ENCODE measurements at places on chromosomes 4 and X.
A peak's percentile ranks its signal among the peaks of the same experiment; 100 is the strongest.

DNA sequence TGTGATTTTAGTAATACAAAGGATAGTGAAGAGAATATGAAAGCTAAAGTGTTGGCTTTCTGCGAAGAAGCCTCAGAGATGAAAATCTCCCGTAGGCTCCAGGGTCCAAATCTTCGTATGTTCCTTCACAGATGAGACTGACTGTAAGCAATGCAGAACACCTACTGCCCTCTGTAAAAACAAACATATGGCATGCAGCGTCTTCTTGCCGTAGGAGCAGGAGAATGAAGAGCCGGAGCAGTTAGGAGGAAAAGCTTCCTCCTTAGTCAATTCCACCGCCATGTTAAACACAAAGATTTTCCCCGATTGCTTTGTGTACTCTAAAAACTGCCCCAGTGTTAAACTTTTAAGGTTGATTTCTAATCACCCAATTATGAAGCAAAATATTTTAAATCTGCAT is 22.5 kb downstream of the RWDD4 start:
- DNase-seq: no peak

DNA sequence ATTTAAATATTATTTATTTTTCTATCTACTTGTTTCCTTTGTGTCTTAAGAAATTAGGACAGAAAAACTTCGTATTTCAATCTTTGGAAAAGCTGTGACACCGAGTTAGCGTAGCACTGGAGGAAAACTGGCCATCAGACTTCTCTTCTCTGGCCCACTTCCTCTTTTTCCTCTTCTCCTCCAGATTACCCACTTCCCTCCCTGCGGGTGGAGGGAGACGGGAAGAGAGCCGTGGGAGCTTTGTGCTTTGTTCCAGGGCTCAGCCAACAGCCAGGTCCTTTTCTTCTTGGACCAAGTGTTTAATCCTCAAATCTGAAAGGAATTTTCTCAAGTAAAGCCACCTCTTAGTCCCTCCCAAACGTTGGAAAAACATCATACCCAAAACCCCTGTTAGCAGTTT is 29.7 kb downstream of the OFD1 start:
- no peak for DNase-seq

DNA sequence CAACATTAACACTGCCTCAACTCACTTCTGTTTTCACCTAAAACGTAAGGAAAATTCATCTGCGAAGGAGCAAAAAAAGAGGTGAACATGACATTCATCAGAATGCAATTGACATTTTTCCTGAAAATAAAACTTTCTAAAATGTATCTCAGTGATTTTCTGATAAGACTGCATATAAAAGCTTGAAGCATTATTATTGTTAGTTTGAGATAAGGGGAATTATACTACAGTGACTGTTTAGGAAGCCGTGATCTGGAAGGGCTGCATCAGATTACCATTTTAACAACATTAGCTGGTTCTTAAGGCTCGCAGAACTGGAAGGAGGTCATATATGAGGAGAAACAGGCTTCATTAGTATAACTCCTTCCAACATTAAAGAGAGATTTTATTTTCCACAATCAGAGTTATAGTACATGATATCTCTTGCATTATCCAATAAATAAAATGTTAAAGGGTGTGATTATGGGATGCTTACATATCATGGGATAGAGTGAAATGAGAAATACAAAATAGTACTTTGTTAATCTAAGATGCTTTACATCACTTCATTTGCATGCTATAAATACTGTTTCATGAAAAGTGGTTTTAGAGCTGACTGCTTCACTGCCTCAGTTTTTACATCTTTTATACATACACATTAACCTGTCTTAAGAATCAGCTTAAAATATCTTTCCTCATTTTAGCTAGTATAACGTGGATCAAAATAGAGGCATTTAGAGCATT is 1820.1 kb upstream of the TENM3 start:
- no peak for DNase-seq

DNA sequence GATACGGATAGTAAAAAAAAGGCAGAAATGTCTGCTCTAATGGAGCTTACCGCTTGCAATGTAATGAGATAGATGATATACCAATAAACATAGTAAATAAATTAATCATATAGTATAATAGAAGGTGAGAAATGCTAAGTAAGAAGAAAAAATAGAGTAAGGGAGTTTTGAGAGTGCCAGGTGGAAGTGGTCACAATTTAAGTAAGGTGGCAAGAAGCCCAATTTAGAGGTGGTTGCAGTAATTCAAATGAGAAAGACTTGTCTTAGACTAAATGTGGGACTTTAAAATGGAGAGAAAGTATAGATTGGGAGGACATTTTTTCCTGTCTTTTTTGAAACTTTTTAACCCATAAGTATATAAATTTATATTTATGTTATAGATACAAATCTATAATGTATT is 26.0 kb downstream of the TBC1D19 start:
- DNase-seq: no peak

GRCh38 chrX:154724993-154725756 is 25.7 kb downstream of the GAB3 start:
- DNase-seq: no peak

- no peak for DNase-seq
Measured at GRCh38 chr4:174996079-174996478, 77.9 kb downstream of the ADAM29 start.

DNA sequence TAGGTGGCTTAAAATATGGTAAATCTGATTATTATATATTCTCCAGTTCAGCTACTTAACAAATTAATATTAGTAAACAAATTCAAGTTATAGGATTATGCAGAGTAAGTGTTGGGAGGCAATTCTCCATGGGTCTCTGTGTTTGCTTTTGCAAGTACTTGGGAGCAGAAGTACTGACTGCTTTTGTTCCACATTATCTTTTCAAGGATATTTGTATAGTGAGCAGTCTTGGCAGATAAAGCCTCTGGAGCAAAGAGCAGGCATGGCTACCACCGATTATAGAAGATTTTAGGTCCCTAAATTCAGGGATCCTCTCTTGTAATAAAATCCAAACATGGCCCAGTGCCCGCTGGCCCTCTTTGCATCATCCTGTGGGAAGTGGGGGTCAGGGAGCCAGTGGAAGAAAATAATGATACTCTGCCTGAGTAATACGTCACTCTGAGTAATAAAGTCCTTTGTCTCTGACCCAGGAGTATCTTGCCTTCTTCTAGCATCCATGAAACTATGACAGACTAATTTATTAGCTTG is 23.2 kb downstream of the NDNF start:
- no peak for DNase-seq

DNA sequence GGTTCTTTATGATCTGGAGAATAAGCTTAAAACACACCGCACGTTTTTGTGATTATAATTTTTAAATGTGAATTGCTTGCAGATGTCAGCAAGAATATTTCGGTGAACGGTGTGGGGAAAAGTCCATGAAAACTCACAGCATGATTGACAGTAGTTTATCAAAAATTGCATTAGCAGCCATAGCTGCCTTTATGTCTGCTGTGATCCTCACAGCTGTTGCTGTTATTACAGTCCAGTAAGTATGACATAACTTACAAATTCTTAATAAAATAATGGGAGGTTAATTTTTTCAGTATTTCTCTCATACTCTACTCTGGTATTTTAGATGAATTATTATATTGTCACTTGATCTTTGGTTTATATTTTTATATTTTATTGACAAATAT is 5.4 kb downstream of the AREG start:
- no peak for DNase-seq

DNA sequence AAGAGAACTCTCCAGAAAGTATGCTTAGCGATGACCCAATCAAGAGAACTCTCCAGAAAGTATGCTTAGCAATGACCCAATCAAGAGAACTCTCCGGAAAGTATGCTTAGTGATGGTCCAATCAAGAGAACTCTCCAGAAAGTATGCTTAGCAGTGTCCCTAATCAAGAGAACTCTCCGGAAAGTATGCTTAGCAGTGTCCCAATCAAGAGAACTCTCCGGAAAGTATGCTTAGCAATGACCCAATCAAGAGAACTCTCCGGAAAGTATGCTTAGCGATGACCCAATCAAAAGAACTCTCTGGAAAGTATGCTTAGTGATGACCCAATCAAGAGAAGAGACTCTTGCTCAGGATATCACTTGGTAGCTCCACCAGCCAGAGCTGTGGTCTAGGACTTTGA is 92.5 kb downstream of the AFAP1 start:
- DNase-seq: no peak

DNA sequence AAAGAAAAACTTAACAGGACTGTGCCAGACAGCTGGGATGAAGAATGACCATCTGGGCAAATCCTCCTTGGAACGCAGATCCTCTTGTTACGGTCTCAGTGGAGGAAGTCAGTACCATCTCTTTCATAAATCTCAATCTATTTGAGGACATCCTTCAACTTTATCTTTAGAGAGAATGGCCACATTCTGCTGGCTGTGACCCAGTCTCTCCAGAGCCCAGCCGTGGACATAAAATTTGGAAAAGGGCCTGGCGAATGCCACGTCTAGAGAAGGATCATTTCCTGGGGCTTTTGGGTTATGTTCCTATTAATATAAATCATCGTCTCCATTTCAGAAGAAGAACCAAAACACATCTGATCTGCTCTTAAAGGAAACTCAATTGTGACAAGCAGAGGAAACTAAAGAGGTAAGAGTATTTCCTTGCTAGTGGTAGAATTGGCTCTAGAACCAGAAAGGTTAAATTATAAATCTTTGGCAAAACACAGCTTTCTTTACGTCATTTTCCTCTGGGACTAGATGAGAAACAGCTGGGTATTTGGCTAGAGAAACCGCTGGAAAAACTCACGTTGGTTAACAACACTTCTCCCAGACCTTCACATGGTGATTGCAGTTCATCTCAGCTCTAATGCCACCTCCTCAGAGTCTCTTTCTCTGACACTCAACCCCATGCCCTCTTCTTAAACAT is 164.7 kb downstream of the CHIC2 start:
- DNase-seq: peak; percentile 76

DNA sequence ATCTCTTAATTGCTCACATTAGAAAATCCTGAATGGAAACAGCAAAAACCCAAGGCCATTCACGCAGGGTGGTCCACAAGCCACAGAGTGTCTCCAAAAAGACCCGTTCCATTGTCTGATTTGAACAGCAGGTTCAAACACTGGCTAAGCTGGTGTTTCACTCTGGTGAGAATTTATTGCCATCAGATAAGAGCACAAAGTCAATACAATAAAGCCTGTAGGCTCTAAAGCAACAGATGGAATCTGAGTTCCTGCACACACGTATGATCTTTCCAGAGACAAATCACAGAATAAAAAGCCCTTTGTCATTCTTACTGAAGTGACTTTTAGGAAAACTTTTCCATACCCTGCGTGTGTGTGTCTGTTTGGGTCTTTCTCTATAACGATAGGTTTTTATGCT is 5.1 kb upstream of the SFRP2 start:
- no peak for DNase-seq

DNA sequence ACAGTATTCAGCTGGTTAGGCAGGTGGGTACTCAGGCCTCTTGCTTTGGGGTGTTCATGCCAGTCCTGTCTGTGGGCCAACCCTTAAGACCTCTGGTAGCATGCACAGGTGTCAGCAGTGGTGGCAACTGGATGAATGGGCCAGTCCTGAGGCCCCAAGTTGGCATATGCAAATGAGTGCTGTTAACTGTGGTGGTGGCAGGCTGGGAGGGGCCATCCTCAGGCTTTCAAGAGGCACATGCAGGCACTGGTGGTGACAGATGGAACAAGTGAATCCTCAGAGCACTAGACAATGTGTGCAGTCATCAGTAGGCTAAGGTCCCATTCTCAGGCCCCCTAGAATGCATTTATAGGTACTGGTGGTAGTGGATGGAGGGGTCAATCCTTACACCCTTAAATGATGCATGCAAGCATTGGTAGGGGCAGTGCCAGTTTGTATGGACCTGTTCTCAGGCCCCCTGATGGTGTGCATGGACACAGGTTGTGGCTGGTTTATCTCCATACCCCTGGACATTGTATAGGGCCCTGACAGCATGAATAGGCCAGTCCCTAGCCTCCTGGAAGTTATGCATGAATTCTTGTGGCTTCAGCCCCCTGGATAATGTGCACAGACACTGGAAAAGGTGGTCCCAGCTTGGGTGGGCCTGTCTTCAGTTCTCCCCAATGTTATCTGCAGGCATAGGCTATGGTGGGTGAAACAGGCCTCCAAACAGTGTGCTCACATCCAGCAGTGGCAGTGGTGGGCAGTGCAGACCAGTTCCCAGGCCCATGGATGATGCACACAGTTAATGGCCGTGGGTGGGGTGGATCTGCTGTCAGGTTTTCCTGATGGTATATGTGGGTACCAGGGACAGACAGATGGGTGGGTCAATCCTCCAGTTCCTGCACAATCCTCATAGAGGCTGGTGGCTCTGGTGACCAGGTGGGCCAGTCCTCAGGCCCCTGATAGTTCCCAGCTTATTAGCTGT is 24.7 kb downstream of the TECRL start:
- no peak for DNase-seq

DNA sequence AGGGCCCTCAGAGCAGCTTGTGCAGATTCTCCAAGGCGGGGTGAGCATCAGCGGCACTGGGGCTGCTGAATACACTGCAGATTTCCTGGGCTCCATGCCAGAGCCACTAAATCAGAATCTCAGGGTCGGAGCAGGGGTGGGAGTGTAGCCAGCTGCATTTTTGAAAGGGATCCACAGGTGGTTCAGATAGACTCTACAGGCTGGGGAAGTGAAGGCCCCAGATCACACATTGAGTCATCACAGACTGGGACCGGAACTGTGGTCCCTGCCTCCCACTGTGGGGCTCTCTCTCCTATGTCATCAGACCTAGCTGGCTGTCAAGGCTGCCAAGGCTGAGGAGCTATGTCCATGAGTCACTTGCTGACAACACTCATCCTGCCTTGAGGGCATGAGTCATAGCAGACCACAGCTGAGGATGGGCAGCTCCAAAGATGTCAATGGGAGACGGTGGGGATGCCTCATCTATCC is 162.3 kb upstream of the MAMLD1 start:
- peak; percentile 91 for DNase-seq
